ENCODE measurements at places on chromosomes 2 and 18.

- no peak for DNase-seq
These were observed 43.4 kb upstream of the LRP1B start for GRCh38 chr2:142174176-142174575.

DNA sequence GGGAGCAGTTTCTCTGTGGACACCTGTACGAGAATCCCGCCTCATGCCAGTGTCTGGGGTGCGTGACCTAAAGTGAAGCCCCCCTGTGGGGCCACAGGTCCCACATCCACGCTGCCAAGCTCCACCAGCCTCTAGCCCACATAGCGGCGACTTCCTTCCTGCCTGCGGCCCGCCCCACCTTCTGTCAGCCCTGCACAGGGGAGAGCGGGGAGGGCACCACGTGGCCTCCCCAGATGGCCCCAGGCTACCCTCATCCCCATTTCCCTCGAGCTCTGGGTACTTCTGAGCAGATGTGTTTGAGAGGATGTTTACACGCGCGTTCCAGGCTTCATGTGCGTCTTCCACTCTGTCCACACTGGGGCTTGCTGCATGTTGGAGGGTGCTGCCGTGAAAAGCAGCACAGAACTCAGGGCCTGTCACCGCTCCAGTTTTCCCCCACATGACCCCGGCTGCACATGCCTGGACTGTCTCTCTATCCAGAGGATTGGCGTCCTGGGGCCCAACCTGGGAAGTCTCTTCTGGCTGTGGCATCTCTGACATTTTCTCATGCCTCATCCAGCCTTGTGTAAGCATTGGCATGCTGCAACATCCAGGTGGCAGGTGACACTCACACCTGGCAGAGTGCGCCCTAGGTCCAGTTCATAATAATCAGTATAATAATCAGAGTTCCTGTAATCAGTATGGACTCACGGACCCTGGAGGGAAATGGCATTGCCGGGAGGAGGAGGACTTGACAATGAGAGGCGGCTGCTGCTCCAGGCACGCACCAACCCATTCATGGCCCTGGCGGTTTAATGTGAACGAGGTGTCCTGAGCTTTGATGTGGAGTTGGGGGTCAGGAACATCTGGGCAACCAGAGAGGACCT is 146.3 kb upstream of the TWIST2 start:
- no peak for DNase-seq

- DNase-seq = no peak
These were observed 40.5 kb downstream of the ANO7 start for GRCh38 chr2:241228860-241229516.

- no peak for DNase-seq
These were observed 120.5 kb upstream of the SCN7A start for GRCh38 chr2:166614503-166614902.

GRCh38 chr2:121825003-121825950 is 69.8 kb downstream of the TSN start:
- DNase-seq = no peak

- DNase-seq = no peak
These were observed 60.9 kb upstream of the CCBE1 start for GRCh38 chr18:59758106-59758505.

GRCh38 chr2:62306751-62307468 is 111.0 kb downstream of the B3GNT2 start:
- no peak for DNase-seq

- no peak for DNase-seq
These were observed 605 bp downstream of the ZNF2 start for GRCh38 chr2:95166065-95166763.

GRCh38 chr2:241112046-241112445 is 10.0 kb upstream of the MTERF4 start:
- no peak for DNase-seq

DNA sequence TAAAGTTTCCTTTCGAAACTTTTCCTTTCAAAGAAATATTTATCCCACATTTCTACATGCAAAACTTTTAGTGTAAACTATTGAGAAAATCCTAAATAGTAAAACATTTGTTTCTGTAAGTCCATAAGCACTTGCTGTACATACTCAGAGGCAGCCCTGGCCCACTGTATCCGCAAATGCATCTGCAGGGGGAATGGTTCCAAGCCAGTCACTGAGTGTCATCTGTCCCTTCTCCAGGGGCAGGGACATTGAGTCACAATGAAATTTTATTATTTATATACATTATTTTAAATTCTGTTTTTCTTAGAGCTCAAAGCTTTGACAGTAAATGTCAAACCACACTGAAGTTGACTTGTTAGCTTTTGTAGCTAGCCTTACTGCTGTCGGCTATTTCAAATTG is 367.2 kb downstream of the MTX2 start:
- DNase-seq = no peak

DNA sequence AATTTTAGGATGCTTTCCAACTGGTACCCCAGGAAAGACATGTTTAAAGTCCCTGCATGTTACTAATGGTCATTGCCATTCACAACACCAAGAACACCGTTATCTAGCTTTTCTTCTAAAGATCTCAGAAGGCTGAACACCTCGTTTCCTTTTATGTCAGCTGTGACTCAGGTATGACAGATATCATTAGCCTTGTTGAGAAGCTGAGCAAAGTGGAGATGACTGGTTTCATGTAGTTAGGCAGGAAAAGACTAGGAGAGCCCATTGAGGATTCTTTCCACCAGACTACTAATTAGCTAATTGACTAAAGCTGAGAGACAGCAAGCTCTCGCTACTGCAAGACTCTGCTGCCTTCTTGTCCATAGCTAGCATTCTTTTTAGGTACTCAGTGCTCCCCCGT is 32.0 kb upstream of the ARL5A start:
- no peak for DNase-seq

DNA sequence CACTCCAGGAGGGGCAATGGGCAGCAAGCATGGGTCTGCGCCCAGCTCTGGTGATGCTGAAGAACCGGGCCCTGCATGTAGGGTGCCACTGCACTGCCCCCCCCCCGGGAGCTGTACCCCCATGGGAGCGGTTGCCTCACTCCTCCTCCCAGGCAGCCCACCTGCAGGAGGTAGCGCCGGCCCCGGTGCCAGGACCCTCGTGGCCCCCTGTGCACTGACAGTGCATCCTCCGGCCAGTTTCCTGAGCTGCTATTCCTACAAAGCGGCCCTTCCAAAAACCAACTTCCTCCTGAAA is 109.4 kb downstream of the ZNF516 start:
- no peak for DNase-seq

DNA sequence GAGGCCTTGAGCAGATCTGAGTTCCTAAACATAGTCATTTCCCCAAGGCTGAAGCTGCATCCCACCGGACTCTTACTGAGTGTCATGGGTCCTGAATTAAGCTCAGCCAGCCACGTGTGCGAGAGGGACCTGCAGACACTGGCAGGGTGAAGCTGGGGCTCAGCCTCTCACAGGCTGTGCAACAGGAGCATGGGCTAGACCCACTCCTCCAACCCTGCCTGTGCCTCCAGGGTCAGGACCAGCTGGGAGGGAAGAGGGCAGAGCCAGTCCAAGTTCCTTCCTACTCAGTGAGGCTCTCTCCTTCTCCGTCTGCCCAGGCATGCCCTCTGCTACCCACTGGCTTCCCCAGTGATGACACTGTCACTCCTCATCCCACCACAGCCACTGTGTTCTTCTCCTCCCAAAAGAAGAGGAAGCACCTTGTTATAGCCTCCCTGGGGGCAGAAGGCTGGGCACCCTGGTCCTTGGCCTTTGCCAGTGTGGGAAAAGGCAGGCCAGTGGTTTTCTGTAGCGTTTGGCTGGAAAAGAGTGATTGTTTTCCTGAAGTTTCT is 78.9 kb downstream of the KCNF1 start:
- no peak for DNase-seq

DNA sequence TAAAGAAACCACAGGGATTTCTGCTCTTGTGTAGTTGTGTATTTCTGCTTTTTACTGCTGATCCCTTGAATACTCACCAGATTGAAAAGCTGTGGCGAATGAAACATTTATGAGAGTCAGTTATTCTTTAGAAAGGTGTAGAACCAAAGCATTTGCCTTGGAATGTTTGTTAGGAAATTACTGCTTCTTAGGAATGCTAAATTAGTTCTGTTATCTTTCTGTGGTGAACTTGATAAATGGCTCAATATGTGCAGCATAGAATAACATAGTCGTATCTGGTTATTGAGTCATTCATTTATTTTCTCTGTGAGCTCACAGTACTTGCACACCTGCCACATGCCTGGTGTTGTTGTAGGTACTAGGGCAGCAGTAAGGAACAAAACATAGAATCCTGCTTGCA is 57.0 kb upstream of the FAM237A start:
- no peak for DNase-seq

GRCh38 chr2:222058819-222059445 is 239.9 kb downstream of the PAX3 start:
- no peak for DNase-seq

- no peak for DNase-seq
These were observed 6.2 kb downstream of the GGCX start for GRCh38 chr2:85554980-85555612.

DNA sequence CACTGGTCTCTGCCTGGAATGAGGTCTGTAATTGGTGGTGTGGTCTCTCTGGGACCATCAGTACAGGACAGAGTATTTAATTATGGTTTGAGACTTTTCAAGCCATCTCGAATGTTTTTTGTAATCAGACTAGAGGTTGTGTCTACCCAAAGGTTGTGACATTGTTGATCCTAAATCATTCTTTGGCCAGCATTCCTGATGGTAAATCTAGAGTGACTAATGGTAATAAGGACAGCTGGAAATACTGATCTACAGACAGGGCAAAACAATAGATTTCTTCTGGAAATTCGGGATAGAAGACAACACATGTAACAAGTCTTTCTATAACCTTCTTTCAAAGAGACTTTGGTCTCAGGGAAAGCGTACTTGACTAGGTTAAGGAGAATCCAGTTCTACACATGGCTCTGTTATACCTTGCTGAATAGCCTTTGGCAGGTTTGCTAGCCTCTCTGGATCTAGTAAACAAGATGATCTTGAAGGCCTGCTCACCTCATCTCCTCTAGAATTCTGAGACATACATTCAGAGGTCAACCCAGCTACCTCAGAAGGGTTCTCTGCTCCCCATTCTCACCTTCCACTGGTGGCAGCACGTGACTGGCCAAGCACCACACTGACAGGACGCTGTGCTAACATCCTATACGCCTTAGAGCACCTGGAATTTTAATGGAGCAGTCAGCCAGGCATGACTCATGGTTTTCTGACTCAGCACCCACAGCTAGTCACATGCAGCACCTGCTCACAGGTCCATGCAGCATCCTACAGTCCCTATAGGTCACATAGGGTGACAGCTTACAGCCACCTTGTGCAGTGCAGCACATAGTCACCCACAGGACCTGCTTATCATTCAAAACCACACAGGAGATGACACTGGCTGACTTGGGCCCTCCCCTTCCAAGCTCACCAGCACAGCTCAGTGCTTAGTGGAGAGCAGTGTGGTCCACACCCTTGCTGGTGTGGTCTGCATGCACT is 12.2 kb downstream of the PLB1 start:
- no peak for DNase-seq

DNA sequence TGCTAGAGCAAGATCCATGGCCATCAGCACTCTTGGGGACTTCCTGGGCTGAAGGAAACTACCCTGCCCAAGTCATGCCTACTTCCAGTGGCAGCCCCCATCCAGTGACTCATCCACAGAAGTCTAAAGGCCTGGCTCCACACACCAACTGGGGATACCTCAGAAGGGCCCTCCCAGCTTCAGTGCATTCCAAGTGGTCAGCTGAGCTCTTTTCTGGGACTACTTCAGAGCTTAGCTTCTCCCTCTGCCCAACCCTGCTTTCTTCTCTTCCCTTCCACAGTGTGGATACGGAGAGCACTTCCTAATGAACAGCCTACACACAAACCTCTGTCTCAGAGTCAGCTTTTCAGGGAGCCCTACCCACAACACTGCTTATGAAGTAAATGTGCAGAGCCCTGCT is 66.5 kb downstream of the CLHC1 start:
- DNase-seq = no peak

DNA sequence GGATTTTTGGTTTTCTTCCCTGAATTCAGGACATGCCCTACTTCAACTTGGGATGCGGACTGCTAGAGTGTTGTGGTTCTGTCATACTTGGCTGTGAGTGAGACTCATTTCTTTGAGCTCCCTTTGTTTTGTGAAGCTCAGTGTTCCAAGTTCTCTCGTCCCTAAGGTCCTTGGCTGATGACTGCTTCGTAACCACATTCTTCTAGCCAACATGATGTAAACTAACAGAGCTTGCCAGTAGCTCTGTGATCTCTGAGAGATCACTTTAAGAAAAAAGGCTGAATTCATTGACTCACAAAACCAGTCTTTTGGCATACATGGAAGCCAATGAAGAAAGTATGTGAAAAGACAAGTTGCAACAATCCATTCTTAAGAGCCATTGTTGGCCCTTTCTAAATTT is 96.9 kb upstream of the MSTN start:
- DNase-seq = no peak

DNA sequence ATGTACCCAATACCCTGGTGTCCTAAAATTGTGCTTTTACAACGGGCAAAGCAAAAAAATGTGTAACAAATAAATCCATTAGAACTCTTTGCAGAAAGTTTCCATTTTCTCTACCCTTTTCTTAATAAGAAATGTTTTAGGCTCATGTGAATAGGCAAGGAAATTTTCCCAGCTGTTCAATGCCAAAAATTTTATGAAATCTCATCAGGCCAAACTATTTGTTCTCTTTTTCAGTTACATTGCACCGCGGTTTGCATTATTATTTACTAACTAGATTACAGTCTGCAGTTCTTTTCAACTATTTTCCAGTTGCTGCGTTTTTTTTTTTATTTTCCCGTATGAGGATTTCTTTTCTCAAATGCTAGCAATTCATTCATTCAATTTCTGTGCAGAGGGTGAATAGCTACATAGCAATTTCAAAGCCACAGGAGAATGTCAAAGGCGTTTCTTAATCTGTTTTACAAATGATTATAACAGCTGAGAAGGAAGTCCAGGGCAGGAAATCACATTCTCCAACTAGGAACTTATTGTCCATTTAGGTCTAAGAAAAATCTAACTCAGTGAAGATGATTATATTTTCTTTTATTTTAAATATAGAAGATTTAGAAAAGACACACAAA is 367.5 kb upstream of the MMADHC start:
- DNase-seq = no peak

DNA sequence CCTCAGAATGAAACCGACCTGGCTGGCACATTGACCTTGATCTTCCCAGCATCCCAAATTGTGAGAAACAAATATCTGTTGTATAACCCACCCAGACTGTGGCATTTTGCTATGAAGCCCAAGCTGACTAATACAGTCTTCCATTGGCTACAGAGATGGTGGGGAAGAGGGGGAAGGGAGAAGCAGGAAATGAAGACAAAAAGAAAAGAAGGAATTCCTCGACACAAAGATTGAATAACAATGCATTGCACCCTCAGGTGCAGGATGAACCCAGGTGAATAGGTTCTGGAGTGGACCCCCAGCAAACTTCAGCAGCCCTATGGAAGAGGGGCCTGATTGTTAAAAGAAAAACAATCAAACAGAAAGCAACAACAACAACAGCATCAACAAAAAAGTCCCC is 270.7 kb downstream of the FSIP2 start:
- DNase-seq = no peak

DNA sequence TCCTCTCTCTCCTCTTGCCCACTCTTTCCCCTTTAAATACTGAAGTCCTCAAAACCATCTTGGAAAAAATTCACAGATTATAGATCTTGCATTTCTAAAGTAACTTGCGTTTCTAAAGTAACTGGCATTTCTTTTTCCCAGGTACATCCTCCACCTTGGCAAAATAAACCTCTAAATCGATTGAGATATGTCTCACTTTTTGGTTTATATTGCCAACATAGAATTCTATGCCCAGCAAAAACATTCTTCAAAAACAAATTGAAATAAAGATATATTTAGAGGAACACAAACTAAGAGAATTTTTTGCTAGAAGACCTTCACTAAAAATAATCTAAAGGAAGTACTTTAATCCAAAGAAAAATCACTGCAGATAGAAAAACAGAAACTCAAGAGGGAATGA is 122.5 kb upstream of the RBMS1 start:
- no peak for DNase-seq

GRCh38 chr18:2846636-2847316 is at the start of gene EMILIN2:
Gene EMILIN2, plus strand, starts transcription at chr18:2847006. Its CDS starts 183 bp downstream, at chr18:2847189.
- DNase-seq = peak; percentile 87
